Stimulated activated CD4-positive, alpha-beta T cell treated with anti-CD3 and anti-CD28 coated beads, Interleukin-12 subunit alpha, Interleukin-12 subunit beta, amount 100 ng/mL, for 4 hours (primary cell): ENCODE measurements at places on chromosomes 11 and 22.

- DNase-seq = no peak
Observed at GRCh38 chr22:36398601-36399471, 11.1 kb upstream of the MYH9 start.

GRCh38 chr11:5967708-5968107 lies 586 bp downstream of the OR56A5 start:
- DNase-seq = no peak

DNA sequence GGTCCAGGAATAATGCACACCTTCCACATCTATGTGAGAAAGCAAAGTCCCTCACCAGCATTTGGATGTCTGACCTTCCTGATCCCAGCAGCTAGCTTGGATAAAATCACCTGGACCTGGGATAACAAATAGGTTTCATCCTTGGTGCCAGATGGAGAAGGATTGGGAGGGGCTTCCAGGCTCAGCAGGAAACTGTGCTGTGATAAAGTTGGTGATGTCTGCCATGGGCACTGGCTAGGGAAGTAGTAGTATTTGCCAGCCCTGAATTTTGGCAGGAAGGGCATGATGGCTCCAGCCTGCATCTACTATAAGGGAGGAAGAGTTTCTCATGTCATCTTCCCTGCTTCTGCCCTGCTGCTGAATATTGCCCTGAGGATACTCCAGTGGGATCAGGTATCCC lies 37.5 kb downstream of the C11orf91 start:
- DNase-seq = no peak

DNA sequence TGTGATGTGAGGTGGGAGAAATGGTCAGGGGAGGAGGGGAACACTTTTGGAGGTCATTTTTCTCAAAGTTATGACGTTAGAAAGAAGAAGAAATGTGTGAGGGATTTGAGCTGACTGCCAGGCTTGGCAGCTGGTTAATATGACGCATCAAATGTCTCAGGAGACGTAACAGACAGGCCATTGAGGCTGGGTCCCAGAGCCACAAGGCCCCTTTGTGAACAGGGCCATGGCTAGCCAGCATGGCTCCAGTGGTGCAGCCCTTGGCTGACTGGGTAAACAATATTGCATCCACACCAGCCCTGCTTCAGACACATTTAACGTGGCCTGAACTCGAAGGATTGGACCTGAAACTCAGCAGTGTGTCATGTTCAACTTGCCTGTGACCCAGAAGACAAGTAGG lies 34.3 kb downstream of the AMOTL1 start:
- no peak for DNase-seq

GRCh38 chr11:65279741-65280440 lies 18.1 kb downstream of the POLA2 start:
- DNase-seq = peak; percentile 41

GRCh38 chr22:43432883-43433415 lies 21.1 kb downstream of the MPPED1 start:
- DNase-seq = no peak

- DNase-seq = no peak
Observed at GRCh38 chr22:49936973-49937757, 18.7 kb downstream of the CRELD2 start.

- no peak for DNase-seq
Observed at GRCh38 chr11:32105871-32106560, 15.1 kb downstream of the RCN1 start.

GRCh38 chr11:106503901-106504300 lies 426.4 kb downstream of the AASDHPPT start:
- no peak for DNase-seq

DNA sequence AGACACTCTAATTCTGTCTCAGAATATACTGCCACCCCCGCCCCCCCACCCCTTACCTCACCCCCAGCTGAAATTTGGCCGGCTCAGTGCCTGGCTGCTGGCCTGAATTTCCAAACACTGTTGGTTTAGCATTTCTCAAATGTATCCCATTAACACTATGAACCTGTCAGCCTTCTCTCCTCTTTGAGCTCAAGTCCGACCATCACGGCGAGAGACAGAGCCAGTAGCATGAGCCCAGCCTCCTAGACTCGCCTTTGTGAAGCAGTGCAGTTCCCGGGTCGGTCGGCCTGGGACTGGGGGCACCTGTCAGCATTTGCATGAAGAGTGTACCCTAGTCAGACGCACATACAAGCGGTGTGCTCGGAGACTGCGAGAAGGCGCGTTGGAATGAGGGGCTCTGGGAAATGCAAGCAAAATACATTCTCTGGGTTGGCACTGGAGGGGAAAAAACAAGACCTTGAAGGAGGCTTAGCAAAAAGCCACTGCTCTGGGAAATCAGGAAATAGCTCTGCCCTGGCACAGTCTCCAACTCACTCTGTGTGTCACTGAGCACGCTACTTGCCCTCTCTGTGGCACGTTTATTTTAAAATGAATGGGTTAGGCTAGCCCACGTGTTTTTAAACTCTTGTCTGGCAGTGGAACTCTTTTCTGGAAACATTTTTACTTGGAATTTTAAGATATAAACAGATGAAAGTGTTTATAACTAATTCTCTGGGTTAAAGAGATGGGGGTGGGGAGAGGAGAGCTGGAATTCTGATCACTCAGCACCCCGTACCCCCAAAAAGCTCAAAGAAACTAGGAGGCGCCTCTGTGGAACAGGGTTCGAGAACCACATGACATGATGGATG lies 108.3 kb downstream of the TIMP3 start:
- DNase-seq = no peak

GRCh38 chr11:126833065-126833464 lies 167.5 kb downstream of the KIRREL3 start:
- DNase-seq = no peak

- DNase-seq = no peak
Observed at GRCh38 chr11:117750357-117750756, 46.7 kb downstream of the DSCAML1 start.

DNA sequence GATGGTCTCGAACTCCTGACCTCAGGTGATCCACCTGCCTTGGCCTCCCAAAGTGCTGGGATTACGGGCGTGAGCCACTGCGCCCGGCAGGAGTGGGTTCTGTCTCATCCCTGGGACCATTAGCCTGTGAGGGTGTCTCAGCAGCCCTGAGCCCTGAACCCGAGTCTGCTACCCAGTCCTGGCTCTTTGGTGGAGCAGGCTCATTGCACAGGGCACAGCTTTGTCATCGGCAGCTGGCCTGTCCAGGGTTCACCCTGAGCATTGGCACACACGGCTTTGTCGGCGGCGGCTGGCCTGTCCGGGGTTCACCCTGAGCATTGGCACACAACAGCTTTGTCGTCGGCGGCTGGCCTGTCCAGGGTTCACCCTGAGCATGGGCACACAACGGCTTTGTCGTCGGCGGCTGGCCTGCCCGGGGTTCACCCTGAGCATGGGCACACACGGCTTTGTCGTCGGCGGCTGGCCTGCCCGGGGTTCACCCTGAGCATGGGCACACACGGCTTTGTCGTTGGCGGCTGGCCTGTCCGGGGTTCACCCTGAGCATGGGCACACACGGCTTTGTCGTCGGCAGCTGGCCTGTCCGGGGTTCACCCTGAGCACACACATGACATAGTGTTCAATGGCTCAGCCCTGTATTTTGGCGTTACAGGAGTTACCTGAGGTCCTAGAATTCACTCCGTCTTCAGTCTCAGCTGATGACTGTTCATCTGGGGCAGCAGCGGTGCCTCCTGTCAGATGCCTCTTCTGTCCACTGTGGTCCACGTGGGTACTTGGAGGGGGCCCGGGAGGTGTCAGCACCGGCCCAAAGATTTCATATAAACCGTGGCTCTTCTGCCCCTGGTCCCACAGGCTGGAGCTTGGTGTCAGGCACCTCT lies 1082.5 kb downstream of the BRD1 start:
- DNase-seq = no peak

- no peak for DNase-seq
Observed at GRCh38 chr11:65212226-65212801, 30.6 kb downstream of the CAPN1 start.

- no peak for DNase-seq
Observed at GRCh38 chr11:85316967-85317366, 310.2 kb downstream of the DLG2 start.

DNA sequence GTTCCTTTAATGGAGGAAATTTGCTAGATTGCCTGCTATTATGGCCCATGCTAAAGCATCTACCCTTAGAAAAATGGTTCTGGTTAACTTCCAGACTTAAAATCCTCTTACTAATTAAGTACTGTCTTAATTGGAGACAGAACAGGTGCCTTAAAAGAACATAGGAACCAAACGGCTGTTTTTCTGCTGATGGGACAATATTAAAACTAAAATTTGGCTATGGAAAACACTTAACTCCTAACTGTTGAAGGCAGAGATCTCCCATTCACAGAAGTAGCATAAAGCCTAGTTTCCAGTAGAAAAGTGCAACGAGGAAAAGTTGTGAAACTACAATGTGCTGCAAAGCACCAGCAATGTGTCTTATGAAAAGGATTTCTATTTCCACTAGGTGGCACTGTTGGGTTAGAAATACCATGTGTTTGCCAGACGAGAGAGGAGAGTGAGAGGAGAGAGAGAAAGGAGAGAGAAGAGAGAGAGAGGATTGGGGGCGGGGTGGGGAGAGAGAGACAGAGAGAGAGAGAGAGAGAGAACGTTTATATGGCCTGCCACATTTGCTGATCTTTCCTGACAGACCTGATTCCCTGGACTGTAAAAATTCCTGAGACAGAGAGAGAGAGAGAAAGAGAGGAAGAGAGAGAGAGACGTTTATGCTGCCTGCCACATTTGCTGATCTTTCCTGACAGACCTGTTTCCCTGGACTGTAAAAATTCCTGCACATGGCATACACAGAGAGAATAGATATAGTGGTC lies 51.5 kb downstream of the FAM181B start:
- DNase-seq = no peak

DNA sequence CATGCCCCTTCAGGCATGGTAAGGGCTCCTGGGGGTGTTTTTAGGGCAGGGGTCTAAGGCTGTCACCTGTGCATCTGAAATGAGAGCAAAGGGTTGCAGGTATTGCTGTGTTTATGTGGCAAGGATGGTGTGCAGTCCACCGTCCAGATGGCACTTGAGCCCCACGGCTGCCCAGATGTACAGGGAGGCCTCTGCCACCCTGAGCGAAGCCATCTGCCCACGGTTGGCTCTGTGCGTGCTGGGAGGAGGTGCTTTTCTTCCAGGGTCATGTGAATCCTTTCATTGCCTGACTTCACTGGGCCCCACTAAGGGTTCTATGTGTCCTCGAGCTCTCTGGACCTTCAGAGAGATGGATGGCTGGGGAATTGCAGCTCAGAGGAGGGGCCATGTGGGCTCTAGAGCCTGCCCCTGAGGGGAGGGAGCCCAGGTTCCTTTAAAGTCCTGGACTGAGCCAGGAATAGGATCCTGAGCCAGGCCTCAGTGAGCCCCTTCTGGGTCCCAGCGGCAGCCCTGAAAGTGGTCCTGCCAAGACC lies 89.9 kb downstream of the CTTN start:
- DNase-seq = no peak

GRCh38 chr11:119907878-119908572 lies 179.0 kb upstream of the NECTIN1 start:
- no peak for DNase-seq

DNA sequence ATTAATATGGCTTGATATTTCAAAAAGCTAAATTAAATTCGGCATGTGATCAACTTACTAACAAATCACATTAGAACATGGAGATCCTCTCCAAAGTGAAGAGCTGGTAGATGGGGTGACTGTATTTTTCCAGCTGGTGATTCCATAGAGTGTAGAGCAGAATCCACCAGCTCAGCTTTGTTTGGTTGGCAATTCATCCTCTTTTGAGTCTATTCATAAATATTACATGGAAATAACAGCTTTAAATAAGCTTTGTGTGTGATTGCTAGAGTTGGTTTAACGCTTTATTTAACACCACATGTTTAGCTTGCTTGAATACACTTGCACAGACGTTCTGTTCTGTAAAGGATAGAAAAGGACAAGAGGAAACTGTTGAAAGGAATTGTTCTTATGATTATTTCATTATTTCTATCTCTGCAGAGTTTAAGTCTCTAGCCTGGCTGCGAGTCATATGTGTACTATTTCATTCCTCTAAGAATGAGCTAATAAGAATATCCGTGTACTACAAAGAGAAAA lies 738.3 kb upstream of the KIRREL3 start:
- DNase-seq = no peak

DNA sequence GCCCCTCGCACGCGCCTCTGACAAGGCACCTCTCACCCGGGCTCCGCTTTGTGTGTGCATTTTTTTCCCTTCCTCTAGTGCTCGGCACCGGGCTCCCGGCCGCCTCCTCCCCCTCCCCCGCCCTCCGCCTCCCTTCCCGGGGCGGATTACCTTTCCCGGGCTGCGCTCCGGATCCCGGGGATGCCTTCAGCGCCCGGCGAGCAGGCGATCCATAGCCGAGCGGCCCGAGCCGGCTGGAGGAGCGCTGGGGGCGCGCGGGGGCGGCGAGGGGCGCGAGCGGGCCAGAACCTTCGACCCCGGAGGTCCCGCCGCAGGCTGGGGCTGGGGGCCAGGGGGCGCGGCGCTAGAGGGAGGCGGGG lies 282 bp downstream of the MPPED2 start:
- DNase-seq = no peak

GRCh38 chr22:41831828-41832552 lies 915 bp upstream of the SREBF2 start:
- no peak for DNase-seq

DNA sequence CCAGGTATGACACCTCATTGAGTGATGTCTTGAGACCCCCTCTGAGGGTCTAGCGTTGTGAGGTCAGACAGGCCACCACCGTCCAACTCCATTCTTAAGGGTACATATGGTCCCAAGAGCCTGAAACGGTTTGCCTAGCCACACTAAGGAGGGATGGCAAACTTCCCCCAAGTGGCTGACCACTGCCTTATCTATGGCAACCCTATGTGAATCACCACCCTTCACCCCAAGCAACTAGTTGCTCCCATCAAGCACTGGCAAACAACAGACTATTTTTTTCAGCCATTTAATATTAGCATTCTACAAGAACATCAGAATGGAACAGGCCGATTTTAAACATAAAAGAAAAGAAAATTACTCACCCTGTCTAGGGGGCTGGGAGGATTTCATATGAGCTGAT lies 22.8 kb downstream of the THOC5 start:
- no peak for DNase-seq
